GM23338 (cell line): ENCODE measurements at places on chromosomes 7 and 10. TPM values are rescaled to one million over a fixed set of nuclear protein-coding genes. Genes with fewer than 3 reads are reported as not detected.

DNA sequence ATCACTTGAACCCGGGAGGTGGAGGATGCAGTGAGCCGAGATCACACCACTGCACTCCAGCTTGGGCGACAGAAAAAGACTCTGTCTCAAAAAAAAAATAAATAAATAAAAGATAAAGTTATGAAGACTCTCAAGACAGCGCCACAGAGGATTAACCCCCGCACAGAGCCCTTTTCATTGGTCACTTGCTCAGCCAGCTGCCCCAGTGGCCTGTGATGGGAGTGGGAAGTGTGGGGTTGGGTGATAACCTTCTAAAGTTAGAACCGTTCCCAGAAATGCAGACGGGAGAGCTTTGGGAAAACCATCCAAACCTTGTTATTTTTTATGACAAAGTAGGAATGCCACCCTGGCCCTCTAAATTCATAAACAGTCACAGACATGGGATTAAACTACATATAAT lies 57.4 kb downstream of the PARP12 start:
- H3K27ac ChIP-seq, result no peak overlapping the region
- no peak overlapping the region for H3K4me3 ChIP-seq
- H3K27me3 ChIP-seq, result no peaks in the 10 kb centered on the region
- no peak for DNase-seq

DNA sequence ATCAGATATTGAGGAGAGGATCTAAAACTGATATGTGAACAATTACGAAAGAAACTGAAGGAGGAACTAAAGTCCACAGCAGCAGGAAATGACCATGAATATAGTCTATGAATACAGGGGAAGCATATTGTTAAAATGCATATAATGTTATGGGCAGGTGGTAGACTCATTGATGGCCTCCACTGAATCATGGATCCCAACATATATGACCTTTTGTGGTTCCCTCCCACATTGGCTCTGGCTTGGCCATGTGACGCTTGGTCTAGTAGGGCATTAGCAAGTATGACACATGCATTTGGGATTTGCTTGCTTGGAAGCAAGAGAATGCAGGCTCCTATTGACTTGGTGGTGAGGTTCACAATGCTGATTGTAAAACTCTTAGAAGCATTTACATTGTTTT lies 55.2 kb upstream of the RAB18 start:
- no peaks in the 10 kb centered on the region for H3K27me3 ChIP-seq
- H3K27ac ChIP-seq, result no peak overlapping the region
- peak; percentile 28 for DNase-seq
- H3K4me3 ChIP-seq, result no peak overlapping the region
- H3K36me3 ChIP-seq, result no peaks in the 10 kb centered on the region
- no peaks in the 10 kb centered on the region for H3K4me1 ChIP-seq

- H3K4me1 ChIP-seq, result no peaks in the 10 kb centered on the region
- no peaks in the 10 kb centered on the region for H3K27me3 ChIP-seq
- H3K36me3 ChIP-seq, result no peaks in the 10 kb centered on the region
- DNase-seq, result no peak
- H3K27ac ChIP-seq, result no peak overlapping the region
- no peak overlapping the region for H3K4me3 ChIP-seq
These were observed 79.8 kb upstream of the PTN start for GRCh38 chr7:137423321-137423720.

DNA sequence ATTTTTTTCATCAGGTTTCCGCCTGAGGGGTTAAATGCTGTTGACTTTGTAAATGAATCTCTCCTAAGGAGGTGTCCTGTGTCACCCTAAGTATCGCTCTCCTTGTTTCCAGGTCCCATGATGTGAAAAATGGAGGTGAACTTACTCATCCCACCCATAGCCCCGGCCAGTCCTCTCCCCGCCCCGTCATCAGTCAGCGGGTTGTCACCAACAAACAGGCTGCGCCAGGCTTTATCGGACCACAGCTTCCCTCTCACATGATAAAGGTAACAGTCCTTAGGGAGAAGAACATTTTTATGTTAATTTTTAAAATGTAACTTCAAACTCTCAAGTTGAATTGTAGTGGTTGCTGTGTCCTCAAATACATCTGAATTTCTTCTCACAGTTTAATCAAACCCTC lies 116.5 kb downstream of the ANKRD61 start:
- no peaks in the 10 kb centered on the region for H3K27me3 ChIP-seq
- H3K4me3 ChIP-seq, result no peak overlapping the region
- no peak for DNase-seq

- H3K4me1 ChIP-seq, result no peaks in the 10 kb centered on the region
- no peak for DNase-seq
These were observed 232.5 kb downstream of the MAD1L1 start for GRCh38 chr7:2000153-2000687.

- no peaks in the 10 kb centered on the region for H3K4me1 ChIP-seq
- H3K36me3 ChIP-seq, result no peaks in the 10 kb centered on the region
- no peak for DNase-seq
These were observed 49.5 kb upstream of the PHYHIPL start for GRCh38 chr10:59126991-59127390.

DNA sequence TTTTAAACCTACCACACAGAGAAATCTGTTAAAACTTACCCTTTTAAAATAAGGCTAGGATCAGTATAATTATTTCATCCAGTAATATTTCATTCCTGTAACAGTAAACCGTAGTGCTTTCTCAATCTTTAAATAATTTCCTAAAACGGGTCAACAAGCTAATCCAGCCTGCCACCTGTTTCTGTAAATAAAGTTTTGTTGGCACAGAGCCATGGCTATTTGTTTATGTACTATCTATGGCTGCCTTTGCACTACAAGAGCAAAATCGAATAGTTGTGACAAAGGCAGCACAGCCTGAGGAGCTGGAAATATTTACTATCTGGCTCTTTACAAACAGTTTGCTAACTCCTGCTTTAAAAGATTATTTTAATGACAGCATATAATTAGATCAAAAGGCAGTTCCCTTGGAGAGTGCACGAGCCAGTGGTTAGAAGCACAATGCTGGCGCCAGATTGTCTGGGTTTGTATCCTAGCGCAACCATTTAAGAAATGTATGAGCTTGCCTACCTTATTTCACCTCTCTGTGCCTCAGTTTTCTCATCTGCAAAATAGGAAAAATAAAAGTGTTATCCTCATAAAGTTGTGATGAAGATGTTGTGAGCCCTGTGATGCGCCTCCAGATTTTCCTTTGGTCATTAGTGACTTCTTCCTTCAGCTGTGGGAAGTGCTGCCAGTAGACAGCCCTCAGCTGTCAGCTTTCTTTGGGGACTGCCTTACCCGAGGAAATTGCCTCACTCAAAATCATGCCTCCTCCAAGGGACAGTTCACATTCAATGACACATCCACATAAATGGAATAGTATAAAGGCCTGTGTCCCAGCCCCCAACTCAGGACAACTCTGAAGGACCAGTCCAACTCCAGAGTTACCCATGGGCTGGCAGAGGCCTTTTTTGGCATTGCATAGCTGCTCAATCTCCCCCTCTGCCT lies 11.8 kb upstream of the MIOS start:
- no peaks in the 10 kb centered on the region for H3K4me1 ChIP-seq
- no peak overlapping the region for H3K27ac ChIP-seq
- H3K4me3 ChIP-seq, result no peak overlapping the region
- H3K36me3 ChIP-seq, result no peaks in the 10 kb centered on the region
- no peak for DNase-seq

GRCh38 chr7:92834507-92835260 lies 1.7 kb downstream of the CDK6 start:
- DNase-seq, result peak; percentile 75
- H3K27ac ChIP-seq, result no peak overlapping the region
- H3K27me3 ChIP-seq, result peaks cover 34% of the 10 kb centered on the region
- peaks cover 40% of the 10 kb centered on the region for H3K4me1 ChIP-seq
- H3K4me3 ChIP-seq, result peak overlapping the region; percentile 70

DNA sequence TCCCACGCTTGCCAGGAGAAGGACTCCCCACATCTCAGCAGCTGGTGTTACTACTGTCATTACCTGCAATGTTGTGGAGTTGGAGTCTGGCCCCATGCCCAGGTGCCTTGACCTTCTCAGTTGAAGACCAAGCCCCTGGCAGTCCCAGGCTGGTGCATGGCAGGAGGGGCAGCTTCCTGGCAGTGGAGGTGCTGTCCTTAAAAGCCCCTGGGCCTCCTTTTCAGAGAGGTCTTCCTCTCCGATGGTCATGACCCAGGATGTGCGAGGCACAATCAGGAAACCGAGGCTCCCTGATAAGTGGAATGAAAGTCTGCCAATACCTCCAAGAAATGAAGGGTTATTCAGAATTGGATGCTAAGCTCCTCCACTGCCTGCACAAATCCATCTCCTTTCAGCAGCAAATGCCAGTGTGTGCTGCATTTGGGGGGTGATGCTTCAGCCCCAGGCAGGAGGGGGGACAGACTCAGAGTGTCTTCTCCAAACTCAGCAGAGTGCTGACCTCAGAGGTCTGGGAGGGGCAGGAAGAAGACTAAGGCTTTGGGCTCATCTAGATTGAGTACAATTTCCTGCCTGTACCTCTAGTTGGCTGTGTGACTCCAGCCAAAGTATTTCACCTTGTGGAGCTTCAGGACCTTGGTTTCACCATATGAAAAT lies 97.0 kb upstream of the DDC start:
- H3K27me3 ChIP-seq, result no peaks in the 10 kb centered on the region
- no peak overlapping the region for H3K4me3 ChIP-seq
- H3K36me3 ChIP-seq, result no peaks in the 10 kb centered on the region

The STEAP1 gene
- polyA plus RNA-seq, result 14.9 and 15.0 TPM in 2 replicates

The GNGT1 gene
- polyA plus RNA-seq, result 0.87 and 1.6 TPM in 2 replicates

The WDFY4 gene
- polyA plus RNA-seq, result not detected in 2 replicates

The ADAM22 gene
- polyA plus RNA-seq, result 2.7 and 2.8 TPM in 2 replicates

The RET gene
- polyA plus RNA-seq, result 3.8 and 5.5 TPM in 2 replicates

The PURB gene
- polyA plus RNA-seq, result 3.1 and 3.4 TPM in 2 replicates

The TMEM184A gene
- polyA plus RNA-seq, result 0.03 and 0.18 TPM in 2 replicates
